ENCODE measurements at places on chromosomes 7 and 10.

DNA sequence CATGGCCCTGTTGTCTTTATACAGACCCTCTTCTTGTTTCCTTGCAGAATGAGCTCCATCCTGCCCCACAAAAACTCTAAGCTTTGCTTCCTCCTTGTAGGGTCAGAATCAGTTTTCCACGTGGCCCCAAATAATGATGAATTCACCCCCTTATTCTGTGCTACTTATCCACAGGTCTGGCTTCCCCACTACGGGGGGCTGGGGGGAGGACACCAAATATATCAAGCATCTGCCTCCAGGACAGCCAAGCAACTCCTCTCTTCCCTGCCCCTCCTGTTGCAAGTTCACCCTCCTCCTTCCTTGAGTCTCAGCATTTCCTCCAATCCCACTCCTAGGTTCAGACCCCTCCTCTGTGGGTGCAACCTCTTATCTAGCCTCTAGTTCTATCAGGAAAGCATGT is 743.3 kb downstream of the GRID1 start:
- no peak for DNase-seq

DNA sequence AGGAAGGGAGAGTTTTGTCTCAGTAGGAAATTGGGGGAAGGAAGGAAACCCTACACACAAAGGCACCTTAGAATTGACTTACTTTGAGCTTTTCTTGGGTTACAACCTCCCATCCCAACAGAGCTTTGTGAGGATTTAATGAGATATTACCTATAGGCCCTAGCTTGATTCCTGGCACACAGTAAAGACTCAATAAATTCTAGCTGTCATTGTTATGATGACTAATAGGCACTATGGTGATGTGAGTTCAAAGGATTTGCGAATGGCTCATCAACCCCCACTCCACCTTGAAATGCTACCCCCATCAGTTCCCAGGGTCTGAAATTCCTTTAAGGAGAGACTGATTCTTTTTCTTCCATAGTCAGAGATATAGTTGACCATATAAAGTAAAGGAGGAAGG is 67.9 kb upstream of the SMNDC1 start:
- DNase-seq = no peak

DNA sequence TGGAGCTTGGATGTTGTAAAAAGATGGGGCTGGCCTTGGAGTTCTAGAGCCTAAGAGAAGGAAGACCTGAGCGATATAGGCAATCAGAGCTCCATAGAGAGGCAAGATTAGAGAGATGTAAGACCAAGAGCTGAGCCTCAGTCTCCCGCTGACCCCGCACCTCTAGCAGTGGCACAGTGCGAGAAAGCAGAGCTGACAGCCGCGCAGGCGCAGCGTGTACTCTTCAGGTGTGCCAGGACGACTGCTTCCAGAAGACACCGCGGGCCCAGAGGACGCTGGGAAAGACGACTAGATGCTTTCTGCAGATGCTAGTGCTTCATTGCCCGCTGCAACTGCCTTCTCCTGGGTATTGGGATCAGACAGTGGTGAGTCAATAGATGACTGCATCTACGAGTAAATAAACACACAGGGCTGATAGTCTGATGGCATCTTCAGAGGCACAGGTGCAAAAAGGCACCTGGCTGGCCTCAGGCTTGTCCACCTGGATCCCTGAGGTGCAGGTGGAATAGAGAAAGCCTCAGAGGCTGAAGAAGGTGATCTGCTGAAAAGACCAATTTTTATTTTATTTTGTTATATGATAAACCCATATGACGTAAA is 38.1 kb upstream of the CCDC6 start:
- DNase-seq = no peak

- DNase-seq = no peak
These were observed 112.4 kb downstream of the TBXAS1 start for GRCh38 chr7:139941421-139941820.

DNA sequence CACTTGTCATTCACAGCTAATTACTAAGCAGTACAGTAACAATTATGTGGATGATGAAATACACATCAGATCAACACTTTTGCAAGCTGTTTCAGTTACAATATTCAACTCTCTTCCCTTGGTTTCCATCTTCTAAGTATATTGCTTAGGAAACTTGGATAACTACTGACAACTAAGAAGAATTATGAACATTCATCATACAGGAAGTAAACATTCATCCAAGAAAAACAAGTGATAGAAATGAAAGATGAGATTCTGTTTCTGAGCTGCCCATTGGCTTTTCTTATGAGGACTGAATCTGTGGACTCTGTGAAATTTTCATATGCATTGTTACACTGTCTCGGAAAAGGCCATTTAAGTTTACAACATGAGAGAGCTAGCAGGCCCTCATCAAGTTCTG is 240.2 kb downstream of the PRKG1 start:
- no peak for DNase-seq

- peak; percentile 40 for DNase-seq
These were observed 780 bp downstream of the PLEKHA8 start for GRCh38 chr7:30028749-30029635.

GRCh38 chr10:117621795-117622420 is 79.4 kb downstream of the EMX2 start:
- no peak for DNase-seq

- no peak for DNase-seq
These were observed 2.8 kb downstream of the FAM20C start for GRCh38 chr7:195010-195829.

DNA sequence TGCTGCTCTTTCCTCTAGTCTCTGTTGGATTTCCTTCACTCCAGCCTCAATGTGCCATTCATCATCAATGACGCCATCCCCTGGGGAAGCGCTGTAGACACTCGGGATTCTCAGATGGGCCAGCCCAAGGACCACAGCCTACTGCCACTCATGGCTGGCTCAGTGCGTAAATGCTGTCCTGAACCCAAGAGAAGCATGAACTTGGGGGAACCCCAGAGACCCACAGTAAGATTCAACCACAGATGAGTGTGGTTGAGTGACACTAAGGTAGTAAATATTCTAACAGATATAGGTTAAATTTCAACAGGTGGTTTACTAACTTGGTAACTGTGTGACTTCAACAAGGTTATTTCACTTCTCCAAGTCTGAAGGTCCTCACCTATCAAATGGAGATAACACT is 304.1 kb downstream of the GRM8 start:
- no peak for DNase-seq
